ENCODE measurements at places on chromosomes 1 and 21. TPM values are rescaled to one million over a fixed set of nuclear protein-coding genes. Genes with fewer than 3 reads are reported as not detected.

Gene RXRG
- not detected for total RNA-seq

Gene ATAD3C
- 0.89 TPM for total RNA-seq

Gene HOOK1
- under 0.01 TPM for total RNA-seq

Gene F5
- total RNA-seq, result not detected

Gene CFHR4
- not detected for total RNA-seq

Gene UBXN10
- total RNA-seq, result not detected

Gene RHCE
- 1.9 TPM for total RNA-seq

Gene FTCD
- 0.13 TPM for total RNA-seq

Gene RGS1
- not detected for total RNA-seq

Gene ID3
- total RNA-seq, result 570 TPM

Gene NIPAL3
- total RNA-seq, result 19.0 TPM

Gene HSD11B1
- total RNA-seq, result not detected

Gene C1orf56
- total RNA-seq, result 1.0 TPM

Gene C1orf94
- not detected for total RNA-seq

Gene OR2T2
- not detected for total RNA-seq

Gene KCNA10
- total RNA-seq, result not detected

Gene NEXN
- total RNA-seq, result 0.77 TPM

Gene LGR6
- total RNA-seq, result not detected

Gene TMOD4
- total RNA-seq, result not detected

Gene SLC9A1
- 3.9 TPM for total RNA-seq

Gene GUCA2B
- not detected for total RNA-seq

Gene TADA1
- 8.3 TPM for total RNA-seq

Gene MXRA8
- not detected for total RNA-seq

Gene TLR5
- total RNA-seq, result 0.51 TPM

Gene SMPDL3B
- total RNA-seq, result 0.26 TPM

Gene LCE6A
- not detected for total RNA-seq

Data from dermis microvascular lymphatic vessel endothelial cell (primary cell).